ENCODE measurements at places on chromosomes 2 and 18. TPM values are rescaled to one million over a fixed set of nuclear protein-coding genes. Genes with fewer than 3 reads are reported as not detected.
A peak's percentile ranks its signal among the peaks of the same experiment; 100 is the strongest.

Gene DSG2
- total RNA-seq, result 123 TPM

Gene NT5C1B
- total RNA-seq, result not detected

DNA sequence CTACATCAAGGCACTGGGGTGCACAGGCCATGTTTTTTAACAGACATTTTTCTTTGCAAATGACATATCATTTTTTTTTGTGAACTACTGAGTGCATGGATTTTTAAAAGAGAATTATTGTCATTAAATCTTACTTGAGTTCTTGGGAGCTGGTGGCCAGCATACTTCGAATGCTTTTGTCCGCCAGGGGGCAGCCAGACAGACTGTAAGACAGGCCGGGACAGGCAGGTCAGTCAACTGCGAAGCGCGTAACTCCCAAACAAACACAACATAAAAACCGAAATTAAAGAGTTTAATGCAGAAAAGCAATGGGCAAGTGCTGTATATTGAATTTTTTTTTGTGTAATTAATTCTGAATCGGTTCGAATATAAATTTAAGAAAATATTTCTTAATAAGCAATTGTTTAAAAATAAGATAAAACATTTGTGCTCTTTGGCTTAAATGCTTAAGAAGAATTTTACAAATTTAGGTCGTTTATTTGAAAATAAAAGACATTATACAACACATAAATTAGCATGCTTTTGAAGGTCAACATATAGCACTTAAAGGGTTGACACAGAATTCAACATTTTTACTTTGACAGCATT is 142.2 kb upstream of the PXDN start:
- no peaks in the 10 kb centered on the region for H3K4me1 ChIP-seq
- peak; percentile 47 for DNase-seq
- no peaks in the 10 kb centered on the region for H3K36me3 ChIP-seq
- no peak overlapping the region for H3K4me3 ChIP-seq
- peaks cover 25% of the 10 kb centered on the region for H3K27me3 ChIP-seq

Gene CFAP53
- total RNA-seq, result 1.1 TPM

Gene PAPOLG
- total RNA-seq, result 13.2 TPM

DNA sequence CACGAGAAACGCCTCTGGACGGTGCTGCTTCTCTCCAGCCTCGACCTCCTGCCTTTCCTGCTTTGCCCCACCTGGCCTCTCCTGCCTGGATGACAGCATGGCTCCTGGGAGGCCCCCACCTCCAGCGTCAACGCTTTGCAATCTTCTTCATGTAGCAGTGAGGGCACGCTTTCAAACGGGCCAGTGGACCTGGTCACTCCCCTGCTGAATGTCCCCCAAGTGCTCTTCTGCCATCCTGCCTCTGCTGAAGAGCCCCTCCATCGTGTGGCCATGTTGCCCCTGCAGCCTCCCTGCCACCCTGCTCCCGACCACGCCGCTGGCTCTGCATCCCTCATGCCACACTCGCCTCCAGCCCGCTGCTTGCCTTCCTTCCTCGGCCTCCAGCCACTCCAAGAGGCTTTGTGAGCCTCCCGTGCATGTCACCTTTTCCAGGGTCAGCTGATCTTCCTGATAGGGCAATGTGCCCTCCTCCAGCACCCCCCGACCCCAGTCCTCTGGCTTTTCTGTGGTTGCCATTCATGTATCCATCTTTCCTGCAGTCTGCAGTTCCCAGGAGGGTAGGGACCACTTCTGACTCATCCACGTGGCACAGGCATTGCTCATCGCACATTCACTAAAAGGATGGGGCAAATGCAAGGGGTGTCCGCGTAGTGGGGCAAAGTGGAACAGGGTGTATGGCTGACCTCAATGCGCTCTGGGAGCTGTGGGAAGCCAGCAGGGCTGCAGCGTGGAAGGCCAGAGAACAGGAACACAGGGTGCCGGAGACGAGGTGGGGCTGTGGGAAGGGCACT is 268.8 kb downstream of the TWIST2 start:
- DNase-seq, result no peak
- H3K27me3 ChIP-seq, result no peaks in the 10 kb centered on the region
- no peak overlapping the region for H3K4me3 ChIP-seq
- no peak overlapping the region for H3K27ac ChIP-seq

Gene CFAP65
- total RNA-seq, result 0.52 TPM
